Ureter (tissue), 1 donor: ENCODE measurements at places on chromosomes 12 and 14.

DNA sequence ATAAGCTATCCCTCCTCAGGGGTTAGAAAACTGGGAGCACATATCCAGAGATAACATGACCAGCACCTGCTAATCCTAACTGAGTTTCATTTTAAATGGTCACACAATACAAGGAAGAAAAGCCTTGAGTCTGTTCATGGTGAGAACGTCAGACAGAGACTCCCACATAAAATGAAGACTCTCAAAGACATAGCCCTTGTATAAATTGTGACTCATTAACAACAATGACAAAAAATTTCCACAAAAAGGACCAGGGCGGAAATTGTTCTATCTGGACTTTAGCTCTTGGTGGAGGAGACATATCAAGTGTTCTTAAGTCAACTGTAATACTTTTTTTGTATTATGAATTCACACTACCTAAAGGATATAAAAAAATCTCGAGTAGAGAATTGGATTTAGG is 313.7 kb upstream of the DCN start:
- no peak for DNase-seq

GRCh38 chr12:120194534-120195395 is at the start of gene GCN1:
Gene GCN1, minus strand, starts transcription at chr12:120194715. Its CDS starts 18 bp downstream, at chr12:120194697.
- DNase-seq = peak; percentile 89

- DNase-seq = no peak
These were observed 104.5 kb downstream of the PRICKLE1 start for GRCh38 chr12:42484996-42485395.

- no peak for DNase-seq
These were observed 2.8 kb downstream of the FRMD6 start for GRCh38 chr14:51654533-51654845.

GRCh38 chr12:90999966-91000365 is 4.8 kb downstream of the EPYC start:
- DNase-seq = no peak

- no peak for DNase-seq
These were observed 69.7 kb downstream of the RFLNA start for GRCh38 chr12:124364543-124364942.

DNA sequence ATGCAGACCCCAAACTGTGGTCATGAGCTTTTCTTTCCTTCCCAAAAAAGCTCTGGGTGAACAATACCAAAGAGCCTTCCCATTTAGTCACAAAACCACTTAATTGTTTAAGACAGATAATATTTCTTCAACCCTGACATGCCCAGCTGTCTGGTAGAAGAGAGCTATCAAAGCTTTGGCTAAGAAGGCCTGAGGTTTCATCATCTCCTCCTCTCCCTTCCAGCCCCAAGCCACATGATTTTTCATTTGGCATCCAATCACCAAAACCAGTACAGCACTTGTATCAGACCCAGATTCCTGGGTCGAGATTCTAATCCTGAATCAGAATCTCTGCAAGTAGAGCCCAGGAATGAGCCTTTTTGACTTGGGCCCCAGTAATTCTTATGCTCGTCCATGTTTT is 199.6 kb upstream of the TMEM260 start:
- DNase-seq = no peak

GRCh38 chr14:90509403-90509802 is 112.6 kb downstream of the CALM1 start:
- DNase-seq = no peak

DNA sequence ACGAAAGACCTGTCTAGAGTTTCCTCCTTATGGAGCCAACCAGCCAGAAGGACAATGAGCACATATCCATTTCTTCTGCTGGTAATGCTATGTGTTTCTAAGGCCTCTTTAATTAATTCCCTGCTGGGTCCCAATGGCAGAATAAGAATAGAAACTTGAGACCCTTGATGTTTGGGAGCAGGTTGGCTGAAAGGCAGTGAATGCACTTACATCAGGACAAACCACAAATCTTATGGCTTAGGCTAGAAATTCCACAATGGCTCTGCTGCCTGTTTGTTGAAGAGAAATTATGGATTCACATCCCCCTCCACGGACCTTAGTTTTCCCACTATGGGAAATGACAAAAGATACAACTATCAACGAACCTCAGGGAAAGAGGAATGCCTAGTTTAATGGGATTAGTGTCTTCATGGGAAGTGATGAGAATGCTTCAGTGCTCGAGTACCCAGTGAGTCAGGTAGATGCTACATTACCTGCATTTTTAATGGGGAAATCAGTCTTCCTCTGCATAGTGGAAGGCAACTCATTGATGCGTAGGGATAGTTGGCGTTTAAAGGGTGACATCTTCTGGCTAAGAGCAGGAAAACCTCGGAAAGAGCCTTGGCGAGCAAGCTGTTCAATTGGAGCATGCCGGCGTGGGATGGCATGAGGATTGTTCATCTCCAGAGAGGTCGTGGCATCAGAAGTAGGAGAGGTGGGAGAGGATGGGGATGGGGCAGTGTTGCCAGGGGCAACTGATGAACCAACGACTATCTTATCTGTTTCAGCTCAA is 46.5 kb downstream of the PAPLN start:
- no peak for DNase-seq

DNA sequence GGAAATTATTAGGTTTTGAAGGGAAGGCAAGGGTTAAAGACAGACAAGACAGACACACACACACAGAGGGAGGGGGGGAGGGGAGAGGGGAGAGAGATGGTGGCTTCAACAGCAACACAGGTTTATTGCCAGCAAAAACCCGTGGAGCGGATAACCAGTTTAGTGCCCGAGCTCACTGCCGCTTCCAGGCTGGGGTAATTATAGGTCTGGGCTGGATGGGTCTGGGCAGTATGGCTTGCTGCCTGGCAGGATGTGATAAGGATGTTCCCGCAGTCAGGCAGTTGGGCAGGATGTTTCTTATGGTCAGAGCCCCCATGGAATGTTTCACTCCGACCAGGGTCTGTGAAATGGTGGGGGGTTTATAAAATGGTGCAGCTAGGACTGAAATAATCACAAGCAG is 4.4 kb upstream of the TDRD9 start:
- DNase-seq = peak; percentile 39

DNA sequence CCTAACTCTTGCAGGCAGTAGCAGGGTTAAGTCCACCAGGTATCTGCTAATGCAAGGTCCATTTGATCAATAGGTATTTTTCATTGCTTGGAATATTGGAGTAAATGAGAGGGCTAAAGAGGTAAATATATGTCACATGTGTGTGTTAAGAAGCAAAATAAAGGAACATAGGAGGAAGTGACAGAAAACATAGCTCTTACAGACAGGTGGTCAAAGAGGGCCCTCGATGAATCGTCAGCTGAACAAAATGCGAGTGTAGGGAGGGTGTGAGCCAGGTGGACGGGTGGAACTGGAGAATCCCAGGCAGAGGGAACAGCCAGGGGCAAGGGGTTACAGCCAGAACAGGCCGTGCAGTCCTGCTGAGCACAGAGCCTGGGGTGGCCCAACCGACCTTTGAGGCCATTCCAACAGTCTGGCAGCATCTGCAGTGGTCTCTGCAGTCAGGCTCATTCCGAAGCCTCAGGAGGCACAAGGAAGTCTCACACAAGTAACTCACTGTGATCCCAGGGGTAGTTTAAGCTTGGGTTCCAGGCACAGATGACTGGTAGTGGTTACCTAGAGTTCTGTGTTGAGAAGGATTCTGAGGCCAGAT is 43.2 kb downstream of the CCDC88C start:
- no peak for DNase-seq

DNA sequence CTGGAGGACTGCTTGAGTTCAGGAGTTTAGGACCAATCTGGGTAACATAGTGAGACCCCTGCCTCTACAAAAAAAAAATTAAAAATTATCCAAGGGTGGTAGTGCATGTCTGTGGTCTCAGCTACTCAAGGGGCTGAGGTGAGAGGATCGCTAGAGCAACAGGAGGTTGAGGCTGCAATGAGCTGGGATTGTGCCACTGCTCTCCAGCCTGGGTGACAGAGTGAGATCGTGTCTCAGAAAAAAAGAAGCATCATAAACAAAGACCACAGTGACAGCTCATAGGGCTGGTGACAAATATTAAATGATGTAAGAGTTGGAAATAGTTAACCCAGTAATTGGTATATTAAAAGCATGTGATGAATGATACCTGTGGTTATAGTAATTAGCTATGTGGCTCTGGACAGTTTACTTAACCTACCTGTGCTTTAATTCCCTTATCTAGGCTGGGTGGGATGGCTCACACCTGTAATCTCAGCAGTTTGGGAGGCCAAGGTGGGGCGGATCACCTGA is 68.0 kb downstream of the GSC start:
- no peak for DNase-seq

DNA sequence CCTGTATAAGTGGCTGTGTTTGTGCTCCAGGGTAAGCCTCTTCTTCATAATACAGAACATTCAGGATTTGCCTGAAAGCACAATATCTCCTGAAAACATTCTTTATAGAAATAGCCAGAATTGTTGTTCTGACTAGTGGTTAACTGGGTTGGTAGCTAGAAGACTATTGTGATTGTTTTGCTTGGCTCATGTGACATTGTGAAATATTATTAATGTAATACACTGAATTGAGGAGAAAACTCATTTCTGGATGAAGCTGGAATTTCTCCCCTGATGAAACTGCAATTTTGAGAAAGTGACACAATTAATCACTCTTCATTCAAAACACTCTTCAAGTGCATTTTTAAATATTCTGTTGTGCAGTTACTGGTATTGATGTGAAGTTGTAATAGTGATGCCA is 172.3 kb upstream of the PTPRQ start:
- no peak for DNase-seq

- no peak for DNase-seq
These were observed 19.7 kb downstream of the SLC41A2 start for GRCh38 chr12:104938371-104938770.

- DNase-seq = no peak
These were observed 39.1 kb downstream of the NT5DC3 start for GRCh38 chr12:103801709-103802585.

GRCh38 chr14:66603945-66604344 is 96.0 kb downstream of the GPHN start:
- DNase-seq = no peak

DNA sequence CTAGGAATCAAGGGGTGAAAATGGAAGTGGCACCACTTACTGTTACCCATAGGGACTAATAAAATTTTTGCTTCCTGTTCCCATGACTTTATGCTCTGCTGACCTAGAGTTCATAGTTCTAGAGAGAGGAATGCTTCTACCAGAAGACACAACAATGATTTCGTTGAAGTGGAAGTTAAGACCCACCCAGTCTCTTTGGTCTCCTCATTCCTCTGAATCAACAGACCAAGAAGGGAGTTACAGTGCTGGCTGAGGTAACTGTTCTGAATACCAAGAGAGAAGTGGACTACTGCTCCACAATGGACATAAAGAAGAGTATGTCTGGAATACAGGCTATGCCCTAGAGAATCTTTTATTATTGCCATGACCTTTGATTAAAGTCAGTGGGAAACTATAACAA is 23.5 kb upstream of the DYRK2 start:
- DNase-seq = no peak

- no peak for DNase-seq
These were observed 3.1 kb upstream of the GYS2 start for GRCh38 chr12:21607701-21608100.

- no peak for DNase-seq
These were observed 13.5 kb upstream of the GTF2A1 start for GRCh38 chr14:81234278-81234677.

DNA sequence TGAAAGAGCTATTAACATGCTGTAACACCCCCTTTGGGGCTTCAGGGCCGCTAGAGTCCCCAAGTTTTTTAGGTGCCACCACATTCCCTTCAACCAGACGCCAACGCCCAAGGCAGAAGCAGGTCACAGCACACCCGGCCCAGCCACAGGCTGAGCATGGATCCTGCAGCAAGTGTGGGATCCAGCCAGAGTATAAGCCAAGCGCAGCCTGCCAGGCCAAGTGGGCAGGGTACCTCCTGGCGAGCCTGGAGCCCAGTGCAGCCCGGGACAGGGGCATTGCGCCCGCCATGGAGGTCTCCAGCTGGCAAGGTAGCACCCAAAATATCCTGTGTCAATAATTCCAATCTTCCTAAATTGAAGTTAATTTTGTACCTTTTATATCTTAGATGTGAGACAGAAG is 55.5 kb downstream of the EML5 start:
- no peak for DNase-seq

DNA sequence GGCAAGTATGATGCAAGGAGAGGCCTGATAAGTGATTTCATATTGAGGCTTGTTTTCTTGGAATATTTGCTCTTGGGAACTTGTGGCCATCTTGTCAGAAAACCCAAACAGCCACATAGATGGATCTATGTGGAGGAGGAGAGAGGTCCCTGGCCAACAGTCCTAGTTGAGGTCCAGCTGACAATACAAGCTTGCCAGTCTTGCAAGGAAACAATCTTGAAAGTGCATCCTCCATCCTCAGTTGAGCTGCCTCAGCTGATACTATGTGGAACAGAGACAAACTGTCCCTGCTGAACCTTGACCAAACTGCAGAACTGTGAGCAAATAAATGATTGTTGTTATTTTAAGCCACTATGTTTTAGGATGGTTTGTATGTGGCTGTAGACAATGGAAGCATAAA is 146.4 kb downstream of the TMX1 start:
- no peak for DNase-seq

DNA sequence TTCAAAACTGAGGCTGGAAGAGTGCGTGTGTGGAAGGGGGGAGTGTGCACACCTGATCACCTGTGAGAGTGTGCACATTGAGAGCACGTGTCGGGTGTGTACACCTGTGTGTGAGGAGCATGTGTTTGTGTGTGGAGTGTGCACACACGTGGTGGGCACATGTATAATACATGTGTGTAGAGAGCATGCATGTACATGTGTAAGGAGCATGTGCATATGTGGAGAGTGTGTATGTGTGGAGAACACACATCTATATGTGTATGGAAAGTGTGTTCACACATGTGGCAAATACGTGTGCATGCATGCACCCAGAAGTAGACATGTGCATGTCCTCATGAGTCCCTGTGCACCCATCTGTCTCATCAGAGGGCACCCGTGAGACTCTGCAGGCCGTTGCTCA is 63.1 kb upstream of the GPR68 start:
- no peak for DNase-seq

DNA sequence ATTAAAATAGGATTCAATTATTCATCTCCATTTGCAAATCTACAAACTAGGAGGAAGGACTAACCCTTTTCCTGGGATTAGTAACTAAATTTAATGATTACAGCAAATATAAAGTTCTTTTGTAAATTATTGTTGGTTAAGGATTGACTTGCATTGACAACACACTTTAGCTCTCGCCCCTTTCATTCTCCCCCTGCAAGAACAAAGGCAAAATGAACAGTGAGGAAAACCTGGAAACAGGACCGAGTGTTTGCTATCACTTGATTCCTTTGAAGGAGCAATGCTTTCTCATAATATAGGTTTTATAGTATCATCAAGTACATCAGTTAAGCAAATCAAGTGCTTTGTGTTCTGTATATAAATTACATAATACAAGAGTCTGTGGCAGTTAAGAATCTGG is 7.4 kb upstream of the COX16 start:
- DNase-seq = no peak

- no peak for DNase-seq
These were observed 84.8 kb downstream of the PRKCH start for GRCh38 chr14:61406198-61406597.

GRCh38 chr14:61494018-61494417 is 172.6 kb downstream of the PRKCH start:
- no peak for DNase-seq

GRCh38 chr12:110005319-110005973 is 6.2 kb downstream of the ANKRD13A start:
- DNase-seq = no peak
